GM04503 (cell line): ENCODE measurements at places on chromosomes 12 and 14.

- DNase-seq, result no peak
Measured at GRCh38 chr12:130792821-130793553, 46.1 kb downstream of the STX2 start.

- no peak for DNase-seq
Measured at GRCh38 chr12:132926415-132926833, 29.7 kb downstream of the ZNF605 start.

- no peak for DNase-seq
Measured at GRCh38 chr14:35533357-35534207, at the start of gene INSM2. TSS of gene INSM2 (plus strand) at chr14:35534164. CDS start at chr14:35534253, 89 bp downstream.

DNA sequence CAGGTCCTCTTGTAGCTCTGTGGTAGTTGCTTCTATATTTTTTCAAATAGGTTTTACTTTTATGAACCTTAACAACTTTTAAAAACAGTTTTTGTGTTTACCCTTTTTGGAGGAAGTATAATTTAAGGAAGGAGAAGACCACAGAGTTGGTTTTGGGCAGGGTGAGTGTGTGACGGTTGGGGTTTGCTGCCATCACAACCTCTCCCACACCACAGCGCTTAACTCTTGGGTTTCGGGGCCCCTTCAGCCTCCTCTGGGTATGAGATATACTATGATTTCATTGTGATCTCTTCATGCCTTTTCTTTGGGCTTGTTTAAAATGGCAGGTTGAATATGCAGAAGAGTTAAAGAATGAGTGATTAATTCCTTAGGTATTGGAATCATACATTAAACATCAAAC lies 228.7 kb upstream of the CRY1 start:
- DNase-seq, result no peak

DNA sequence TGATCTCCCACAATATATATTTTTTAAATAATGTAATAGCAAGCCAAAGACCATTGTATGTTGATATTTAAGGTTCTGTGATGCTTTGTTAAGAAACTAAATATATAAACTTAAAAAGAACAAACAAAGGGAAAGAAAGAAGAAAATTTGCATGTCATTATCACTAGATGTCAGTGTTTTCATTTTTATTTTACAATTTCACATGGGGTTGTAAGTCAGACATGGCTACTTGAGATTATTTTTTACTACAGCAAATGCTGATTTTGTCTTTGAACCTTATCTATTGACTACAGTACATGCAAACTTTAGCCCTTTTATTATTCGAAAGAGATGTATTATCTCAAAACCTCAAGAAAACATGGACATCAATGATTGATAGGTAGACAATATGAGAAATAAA lies 36.1 kb downstream of the SLCO1C1 start:
- no peak for DNase-seq

GRCh38 chr14:103576371-103577024 lies 13.7 kb downstream of the COA8 start:
- DNase-seq, result peak; percentile 75

DNA sequence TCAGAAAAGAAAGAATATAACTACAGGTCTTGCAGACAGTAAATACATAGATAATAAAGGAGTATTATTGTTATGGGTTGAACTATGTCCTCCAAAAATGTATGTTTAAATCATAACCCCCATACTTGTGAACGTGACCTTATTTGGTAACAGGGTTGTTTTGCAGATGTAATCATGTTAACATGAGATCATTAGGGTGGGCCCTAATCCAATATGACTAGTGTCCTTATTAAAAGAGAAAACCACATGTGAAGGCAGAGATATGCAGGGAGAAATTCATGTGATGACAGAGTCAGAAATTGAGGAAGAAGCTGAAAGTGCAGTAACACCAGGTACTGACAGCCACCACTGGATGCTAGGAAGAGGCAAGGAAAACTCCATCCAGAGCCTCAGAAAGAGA lies 29.0 kb downstream of the MAGOHB start:
- no peak for DNase-seq

GRCh38 chr12:13046964-13047363 lies 2.8 kb downstream of the FAM234B start:
- DNase-seq, result no peak

DNA sequence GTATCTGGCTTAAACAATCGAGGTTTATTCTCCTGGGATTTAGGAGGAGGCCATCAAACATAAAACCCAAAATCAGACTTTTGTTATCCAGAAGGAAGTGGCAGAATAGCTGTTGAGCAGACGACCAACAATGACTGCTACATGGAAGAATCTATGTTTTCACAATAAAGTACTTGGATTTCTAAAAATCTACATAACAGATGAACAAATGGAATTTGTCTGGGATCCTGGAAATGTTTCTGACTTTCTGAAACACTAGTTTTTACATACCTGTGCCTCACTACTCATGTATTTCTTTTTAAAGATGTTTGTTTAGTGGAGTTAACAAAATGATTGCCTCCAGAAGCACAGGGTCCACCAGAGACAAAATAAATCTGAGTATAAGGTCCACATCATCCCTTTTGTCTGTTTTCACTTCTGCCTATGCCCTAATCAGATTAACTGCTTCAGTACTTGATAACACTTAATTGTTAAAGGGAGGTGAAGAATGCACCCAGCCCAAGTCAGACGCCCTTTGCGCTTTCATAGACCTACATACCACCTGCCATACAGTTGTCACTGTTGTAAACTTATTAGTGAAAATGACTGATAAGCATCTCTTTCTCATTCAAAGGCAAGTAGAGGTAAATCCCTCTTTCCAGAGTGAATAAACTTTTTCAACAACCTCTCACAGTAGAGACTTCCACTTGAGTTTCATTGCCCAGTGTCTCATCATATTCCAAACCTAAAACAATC lies 164.6 kb downstream of the EGLN3 start:
- DNase-seq, result no peak

DNA sequence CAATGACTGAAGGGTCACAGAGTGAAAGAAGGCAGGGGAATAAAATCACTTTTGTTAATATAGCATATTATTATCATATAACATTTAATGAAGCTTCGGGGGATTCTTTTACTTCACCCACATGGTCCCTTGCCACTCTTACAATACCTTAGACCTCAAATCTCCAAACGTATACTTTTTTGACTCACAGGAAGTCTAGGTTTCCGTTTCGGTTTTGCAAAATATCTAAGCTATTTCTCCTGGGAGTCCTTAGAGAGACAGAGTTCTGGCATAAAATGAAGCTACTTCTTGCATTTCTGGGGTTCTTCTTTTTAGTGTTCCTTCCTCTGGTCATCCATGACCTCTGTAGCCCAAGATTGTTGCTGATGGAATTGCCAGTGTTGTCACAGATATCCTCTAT lies 590.5 kb upstream of the ATP2B1 start:
- DNase-seq, result no peak

- no peak for DNase-seq
Measured at GRCh38 chr14:102486513-102487203, 22.9 kb downstream of the ANKRD9 start.

- no peak for DNase-seq
Measured at GRCh38 chr14:55028066-55028465, 1.0 kb downstream of the SOCS4 start.

DNA sequence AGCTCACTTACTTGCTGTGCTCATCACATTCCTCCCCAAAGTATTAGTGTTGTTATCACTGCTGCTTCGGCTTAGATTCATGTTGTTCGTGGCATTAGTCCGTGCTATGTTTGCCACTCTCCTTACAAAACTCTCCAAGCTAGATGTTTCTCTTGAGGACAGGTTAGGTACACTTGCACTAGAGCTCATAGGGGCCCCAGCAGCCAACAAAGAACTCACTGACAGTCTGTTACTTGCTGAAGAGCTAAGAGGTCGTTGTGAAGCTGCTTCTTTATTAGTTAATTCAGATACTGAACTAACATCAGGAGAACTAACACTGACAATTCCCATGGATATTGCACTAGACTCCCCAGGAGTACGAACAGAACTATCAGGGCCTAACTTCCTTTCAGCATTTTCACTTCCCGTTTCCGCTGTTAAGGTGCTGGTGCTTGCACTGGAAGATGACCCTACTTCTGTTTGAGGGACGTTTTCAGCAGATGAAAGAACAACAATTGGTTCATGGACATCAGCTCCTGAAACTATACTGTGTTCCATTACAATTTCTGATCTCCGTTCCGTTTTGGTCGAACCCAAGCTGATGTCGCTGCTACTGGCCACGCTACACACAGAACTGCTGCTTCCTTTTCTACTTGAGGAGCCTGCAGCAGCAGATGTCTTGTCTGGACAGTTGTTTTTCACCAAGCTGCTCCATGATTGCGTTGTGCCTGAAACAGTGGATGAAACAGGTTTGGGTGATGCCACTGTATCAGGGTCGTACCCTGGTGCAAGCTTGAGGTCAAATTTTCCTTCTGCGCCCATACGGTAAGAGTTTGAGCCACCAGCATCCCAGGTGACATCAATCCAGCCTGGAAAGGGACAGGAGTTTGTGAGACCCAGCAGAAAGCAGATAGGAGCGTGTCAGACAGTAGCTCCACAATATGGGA lies 78.7 kb downstream of the HECTD1 start:
- DNase-seq, result no peak

DNA sequence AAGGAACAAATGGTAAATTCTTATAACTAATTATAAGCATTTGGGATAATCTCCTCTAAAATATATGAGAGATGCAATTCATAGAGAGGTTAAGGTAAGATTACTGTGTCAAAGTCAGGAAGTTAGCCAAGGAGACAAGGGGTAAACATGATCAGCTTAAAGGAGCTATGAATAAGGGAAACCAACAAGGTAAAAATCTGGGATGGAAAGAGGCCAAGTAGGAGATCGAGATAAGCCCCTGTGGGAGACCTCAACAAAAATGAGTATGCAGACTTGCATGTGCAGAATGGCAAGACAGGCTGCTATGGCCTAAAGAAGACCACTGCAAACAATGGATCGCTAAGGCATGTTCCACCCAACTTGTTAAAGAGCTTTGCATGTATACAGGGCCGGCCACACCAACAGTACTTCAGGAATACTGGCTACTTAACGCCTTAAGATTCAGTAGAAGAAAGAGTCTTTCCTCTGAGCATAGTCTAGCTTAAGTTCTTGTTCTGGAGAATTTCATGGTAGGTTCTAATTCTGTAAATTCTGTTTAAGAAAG lies 738.6 kb downstream of the GALC start:
- DNase-seq, result no peak

DNA sequence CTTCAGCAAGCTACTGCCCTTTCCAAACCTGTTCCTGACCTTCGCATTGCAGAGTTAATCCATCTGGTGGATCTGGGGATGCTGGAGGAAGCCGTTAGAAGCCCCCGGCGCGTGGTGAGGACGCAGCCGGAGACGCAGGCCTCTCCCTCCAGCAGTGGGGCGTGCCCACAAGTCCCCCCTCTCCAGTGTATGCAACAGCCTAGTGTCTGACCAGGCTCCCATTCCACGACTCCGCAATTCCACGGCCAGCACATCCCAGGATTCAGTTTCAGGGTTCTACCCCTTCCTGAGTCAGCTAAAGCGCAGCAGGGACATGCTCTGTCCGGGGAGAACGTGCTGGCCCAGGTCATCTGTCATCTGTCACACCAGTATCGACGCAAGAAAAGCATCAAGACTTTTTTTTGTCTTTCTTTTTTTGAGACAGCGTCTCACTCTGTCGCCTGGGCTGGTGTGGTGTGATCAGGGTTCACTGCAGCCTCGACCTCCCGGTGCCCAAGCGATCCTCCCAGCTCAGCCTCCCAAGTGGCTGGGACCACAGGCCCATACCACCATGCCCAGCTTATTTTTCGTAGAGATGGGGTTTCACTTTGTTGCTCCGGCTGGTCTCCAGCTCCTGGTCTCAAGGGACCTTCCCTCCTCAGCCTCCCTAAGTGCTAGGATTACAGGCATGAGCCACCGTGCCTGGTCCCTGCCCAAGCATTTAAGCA lies 8.0 kb upstream of the DYNC1H1 start:
- DNase-seq, result no peak

DNA sequence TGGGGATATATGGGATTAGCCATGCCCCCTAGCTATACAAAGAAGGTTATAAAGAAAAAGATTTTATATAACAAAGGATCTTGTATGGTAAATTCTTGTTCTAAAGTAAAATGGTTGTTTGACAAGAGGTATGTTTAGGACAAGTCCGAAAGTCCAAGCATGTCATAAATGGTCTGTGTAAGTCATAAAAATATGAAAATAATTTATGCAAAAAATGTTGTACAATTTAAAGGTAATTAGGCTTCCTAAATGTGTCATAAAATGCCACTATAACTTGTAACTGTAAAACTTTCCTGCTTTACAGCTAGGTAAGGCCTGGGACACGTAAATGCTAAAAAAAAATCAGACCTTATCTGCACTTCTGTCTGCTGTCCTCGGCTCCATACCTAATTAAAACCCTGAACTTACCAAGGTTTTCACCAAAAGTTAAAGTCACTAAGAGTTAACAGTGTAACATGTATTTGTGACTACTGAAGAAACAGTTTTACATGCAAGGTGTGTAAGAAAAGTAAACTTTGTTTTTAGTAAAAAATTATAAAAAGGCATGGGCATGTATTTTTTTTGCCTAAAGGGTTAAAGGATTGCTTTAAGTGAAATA lies 110.0 kb upstream of the RESF1 start:
- DNase-seq, result no peak

GRCh38 chr12:12474931-12475795 lies 87.5 kb downstream of the DUSP16 start:
- DNase-seq, result no peak

DNA sequence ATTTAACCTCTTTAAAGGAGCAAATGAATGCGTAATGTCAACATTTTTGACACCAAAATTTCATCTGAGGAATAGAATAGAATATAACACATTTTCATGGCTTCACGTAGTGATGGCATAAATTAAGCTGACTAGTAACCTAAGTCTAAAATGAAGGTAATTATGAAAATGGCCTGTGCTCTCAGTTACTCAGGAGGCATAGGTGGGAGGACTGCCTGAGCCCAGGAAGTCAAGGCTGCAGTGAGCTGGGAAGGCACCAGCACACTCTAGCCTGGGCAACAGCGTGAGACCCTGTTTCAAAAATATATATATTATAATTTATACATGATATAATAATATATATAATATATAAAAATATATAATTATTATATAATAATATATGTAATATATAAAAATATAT lies 383.2 kb upstream of the ATP2B1 start:
- no peak for DNase-seq

DNA sequence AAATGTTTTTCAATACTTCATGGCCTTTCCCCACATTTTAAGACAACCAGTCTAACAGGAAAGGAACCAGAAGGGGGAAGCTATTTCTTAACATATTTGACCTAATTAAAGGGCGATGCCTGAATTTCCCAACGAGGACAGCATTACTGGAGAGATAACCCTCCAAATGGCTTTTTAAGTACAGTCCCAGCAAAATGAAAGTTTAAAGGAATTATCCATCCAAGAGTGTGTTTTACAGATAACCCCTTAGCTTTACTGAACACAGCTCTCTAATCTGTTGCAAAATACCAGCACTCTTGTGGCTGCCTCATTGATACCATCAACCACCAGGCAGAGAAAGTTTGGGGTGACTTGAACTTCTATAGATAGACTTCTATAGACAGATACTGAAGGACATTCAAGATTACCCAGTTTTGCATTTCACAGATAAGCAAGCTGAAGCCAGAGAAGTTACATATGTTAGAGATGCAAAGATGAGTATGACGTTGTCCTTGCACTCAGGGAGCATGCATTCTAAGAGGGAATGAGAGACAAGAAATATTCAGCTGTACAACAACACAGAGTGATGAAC lies 41.3 kb upstream of the DUSP6 start:
- DNase-seq, result no peak
